ENCODE measurements at places on chromosomes 3 and 15.

- no peak for DNase-seq
These were observed 108.7 kb upstream of the TSPAN3 start for GRCh38 chr15:77179541-77179998.

DNA sequence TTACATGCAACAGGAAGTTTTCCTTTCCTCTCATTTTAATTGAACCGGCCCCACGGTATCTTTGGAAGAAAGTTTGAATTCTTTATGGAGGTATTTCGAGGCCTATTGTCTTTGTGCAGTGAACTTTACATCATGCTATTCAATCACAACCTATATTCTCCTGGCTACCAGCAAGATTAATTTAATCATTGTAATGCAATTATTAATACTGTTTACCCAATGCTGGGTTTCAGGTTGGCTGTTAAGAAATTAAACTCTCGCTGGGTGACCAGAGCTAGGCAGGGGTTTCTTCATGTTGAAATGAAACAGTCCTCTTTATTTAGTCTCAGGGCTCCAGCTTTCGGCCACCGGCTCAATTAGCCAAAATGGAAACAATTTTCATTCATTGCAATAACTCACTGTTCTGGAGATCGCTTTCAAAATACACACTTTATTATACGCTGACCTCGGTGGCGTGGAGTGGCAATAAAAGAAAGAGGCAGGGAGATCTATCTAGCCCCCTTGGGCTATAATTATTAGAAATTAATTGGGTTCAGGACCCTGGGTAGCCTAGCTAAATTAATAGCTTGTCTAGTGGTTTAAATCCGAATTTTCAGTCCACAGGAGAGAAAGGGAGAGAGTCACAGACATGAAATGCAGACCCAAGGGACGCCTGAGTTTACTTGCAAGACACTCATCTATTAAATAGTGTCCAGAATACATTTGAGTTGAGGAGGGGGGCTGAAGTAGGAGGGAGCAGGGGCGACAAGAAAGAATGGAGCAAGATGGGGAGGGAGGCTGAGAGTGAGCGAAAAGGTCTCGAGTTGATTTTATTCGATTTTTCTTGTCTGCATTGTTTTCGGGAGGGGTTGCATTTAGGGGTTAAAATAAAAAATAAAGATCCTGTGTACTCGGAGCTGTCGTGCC is 3.9 kb upstream of the MECOM start:
- no peak for DNase-seq

GRCh38 chr3:4359805-4360502 is 56.8 kb downstream of the SETMAR start:
- no peak for DNase-seq

DNA sequence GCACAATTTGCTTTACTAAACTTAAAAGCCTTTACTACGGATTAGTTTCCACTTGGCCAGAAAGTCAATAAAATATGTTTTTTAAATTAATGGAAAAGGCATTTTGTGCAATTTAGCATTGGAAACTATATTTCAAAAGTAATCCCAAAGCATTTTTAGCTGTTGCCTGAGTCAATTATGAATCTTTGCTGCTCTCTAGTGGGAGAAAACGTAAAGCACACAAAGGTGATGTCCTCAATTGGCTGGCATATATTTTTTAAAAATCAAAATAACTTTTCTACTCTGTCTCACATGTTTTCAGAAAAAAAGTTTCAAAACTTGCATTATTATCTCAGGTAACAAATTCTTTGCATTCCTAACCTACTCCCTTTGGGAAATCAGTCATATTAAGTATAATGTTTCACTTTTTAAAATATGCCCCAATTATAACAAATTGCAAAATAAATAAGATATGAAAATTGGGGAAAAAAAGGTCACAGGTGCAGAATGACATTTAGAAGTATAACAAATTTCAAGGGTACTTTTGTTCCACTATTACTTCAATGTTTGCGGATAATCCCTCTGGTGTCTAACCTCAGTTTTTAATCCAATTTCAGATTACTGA is 47.2 kb upstream of the TEX55 start:
- DNase-seq: peak; percentile 47

DNA sequence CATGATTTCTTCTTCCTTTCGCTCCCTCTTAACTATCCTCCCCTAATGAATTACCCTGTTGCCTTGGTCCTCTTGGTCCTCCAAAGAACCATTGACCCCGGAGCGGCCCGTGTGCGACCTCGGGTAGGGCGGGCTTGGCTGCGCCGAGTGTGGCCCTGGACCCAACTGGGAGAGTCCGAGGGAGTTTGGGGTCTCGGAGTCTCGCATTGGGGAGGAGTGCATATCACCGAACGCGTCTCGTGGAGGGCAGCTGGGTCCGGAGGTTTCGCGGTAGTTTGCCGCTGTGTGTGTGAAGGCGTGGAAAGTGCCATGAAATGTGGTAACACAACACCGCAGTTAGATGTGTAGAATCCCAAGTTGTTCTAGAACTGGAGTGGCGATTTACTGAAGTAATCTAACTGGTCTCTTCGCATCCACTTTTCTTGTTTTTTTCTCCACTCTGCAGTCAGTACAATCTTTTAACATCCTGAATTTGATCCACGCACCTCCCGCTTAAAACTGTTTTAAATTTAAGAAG is 363 bp downstream of the GTF2E1 start:
- no peak for DNase-seq

All from CD4-positive, alpha-beta T cell treated with Interleukin-15 for 4 hours (primary cell).